ENCODE measurements at places on chromosomes 6 and 20. TPM values are rescaled to one million over a fixed set of nuclear protein-coding genes. Genes with fewer than 3 reads are reported as not detected.

DNA sequence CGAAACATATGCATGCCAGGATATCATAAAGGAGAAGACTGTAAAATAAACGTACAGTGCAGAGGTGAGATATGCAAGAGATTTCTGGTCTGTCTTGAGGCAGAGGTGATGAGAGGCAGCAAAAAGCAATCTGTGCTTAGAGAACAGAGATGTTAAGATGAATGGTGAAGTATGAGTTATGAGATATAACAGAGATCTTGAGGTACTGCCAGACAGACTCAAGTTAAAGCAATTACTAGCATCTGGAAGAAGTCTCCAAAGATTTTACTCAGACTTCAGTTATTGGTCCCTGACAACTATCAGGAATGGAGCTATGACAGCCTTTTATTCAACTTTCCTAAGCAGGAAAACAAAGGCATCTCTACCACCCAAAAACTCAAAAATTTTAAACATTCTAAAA, 122.8 kb upstream of the DST start:
- no peak for DNase-seq

GRCh38 chr20:5602346-5602745, 147.9 kb upstream of the SHLD1 start:
- DNase-seq = no peak

DNA sequence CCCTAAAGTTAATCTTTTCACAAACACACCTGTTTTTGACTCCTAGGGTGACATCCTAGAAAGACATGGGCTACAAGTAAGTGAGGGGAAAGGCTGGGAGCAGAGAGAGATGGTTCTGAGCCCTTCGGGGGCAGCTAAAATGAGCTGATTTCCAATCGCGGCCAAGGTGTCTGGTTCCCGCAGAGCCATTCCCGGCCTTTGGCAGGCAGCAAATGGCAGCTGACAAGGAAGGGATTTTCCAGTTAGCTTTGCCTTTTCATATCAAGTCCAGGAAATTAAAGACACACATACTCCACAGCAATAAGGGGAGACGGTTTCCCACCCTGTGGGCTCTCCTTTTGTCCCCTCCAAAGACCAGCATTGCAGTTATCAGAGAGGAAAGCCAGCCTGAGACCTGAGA, 228.5 kb downstream of the ZMYND8 start:
- no peak for DNase-seq

DNA sequence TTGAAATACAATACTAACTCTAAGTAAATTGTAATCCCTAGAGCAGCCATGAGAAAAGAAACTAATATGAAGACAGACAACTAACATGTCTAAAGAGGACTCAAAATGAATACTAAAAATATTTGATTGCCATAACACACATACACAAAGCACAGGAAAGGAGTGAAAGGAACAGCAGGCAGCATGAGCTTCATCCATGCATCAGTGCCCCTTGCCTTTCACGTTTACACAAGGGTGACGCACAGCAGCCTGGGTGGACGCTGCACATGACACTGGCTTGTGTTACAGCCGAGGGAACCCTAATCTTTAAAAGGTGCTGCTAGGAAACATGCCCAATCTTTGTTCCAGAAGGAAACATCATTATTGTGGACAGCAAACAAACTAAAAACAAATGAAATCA, 123.5 kb downstream of the MAN1A1 start:
- no peak for DNase-seq

Gene NEURL2
- 11.5 TPM for total RNA-seq

- DNase-seq = no peak
Observed at GRCh38 chr6:44849806-44850205, 462.3 kb downstream of the CDC5L start.
